CD8-positive, alpha-beta T cell (primary cell): ENCODE measurements at places on chromosomes 5 and 9.

- no peak for DNase-seq
Observed at GRCh38 chr5:142011572-142012185, 1.1 kb downstream of the GNPDA1 start.

GRCh38 chr9:80498001-80498555 is 926.3 kb downstream of the TLE4 start:
- no peak for DNase-seq

DNA sequence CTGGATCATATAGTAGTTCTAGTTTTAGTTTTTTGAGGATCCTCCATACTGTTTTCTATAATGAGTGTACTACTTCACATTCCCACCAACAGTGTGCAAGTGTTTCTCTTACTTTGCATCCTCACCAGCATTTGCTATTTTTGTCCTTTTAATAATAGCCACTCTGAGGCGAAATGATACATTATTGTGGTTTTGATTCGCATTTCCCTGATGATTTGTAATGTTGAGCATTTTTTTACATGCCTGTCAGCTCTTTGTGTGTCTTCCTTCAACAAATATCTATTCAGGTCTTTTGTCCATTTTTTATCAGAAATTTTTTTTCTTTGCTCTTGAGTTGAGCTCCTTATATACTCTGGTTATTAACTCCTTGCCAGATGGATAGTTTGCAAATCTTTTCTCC is 114.0 kb downstream of the ADAMTSL1 start:
- no peak for DNase-seq

DNA sequence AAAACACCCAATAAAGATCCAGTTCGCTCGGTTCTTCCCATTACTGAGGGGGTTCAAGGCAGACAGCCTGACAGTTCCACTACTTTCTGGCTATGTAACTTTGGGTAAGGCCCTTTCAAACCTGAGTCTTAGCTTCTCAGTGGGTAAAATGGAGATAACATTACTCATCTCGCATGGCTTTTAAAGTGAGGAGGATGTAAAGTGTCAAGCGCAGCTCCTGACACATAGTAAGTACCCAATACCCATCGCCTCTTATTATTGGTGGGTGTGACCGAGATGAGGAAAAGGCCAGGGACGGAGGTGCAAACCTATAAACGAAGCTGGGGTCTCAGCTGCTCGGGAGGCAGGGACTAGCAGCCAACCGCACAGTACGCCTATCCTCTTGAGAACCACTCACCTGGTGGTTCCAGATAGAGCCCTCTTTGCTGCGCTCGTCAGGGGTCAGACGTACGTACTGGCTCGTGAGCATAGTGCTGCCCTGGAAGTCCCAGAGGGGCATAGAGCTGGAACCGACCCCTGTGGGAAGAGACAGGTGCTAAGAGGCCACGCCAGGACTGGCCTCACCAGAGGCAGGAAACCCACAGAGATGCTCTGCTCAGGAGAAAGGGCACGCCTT is 584 bp downstream of the LMAN2 start:
- DNase-seq = no peak

GRCh38 chr5:113546703-113547183 is 33.2 kb downstream of the YTHDC2 start:
- DNase-seq = no peak

- no peak for DNase-seq
Observed at GRCh38 chr9:78030296-78030552, 1.4 kb downstream of the GNAQ start.

DNA sequence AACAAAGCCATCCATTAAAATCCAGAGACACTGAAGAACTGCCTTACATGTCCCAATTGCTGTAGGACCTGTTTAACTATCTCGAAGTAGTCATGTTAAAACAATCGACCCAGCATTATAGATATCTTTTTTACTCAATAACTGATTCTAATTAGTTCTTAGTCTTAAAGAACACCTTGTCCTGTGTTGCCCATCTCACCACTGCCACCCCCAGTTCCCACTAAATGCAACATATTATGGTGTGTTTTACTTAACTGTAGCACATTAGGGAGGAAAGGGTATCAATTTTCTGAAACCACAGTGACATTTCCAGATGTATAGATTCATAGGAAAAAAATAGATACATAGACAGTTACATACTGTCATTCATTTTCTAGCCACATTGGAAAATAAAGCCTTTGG is 221.2 kb downstream of the MEF2C start:
- DNase-seq = no peak

GRCh38 chr5:30368064-30368463 is 825.4 kb upstream of the CDH6 start:
- DNase-seq = no peak

- no peak for DNase-seq
Observed at GRCh38 chr5:134288610-134289009, 62.7 kb upstream of the PPP2CA start.

DNA sequence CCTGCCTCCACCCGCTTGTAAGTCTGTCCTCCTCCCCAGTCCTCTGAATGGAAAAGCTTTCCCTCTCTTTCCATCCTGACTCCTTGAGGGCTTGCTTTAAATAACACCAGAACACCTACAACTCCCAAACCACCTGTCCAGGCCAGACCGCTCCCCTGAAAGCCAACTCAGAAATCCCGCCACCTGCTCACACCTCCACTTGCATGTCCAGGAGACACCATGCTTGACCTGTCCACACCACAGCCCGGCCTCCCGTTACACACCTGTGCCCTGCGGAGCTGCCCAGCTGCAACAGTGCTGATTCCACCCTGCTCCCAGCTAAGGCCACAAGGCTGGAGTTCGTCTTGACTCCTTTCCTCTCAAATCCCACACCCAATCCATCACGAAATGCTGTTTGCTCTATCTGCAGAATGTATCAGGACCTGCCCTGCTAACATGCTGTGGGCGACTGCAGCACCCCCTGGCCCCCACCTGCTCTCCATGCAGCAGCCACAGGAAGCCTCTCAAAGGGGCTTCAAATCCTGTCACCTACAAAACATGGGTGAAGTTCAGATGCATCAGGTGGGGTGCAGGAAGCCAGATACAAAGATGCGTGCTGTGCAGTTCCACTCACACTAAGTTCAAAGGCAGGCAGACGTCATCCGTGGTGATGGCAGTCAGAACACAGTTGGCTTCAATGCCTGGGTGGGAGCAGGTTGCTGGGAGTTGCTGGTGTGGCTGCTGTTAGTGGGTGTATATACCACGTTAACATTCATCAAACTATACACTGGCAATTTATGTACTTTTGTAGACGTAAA is 166.0 kb downstream of the ROR2 start:
- no peak for DNase-seq

GRCh38 chr9:5817862-5818261 is 15.1 kb downstream of the ERMP1 start:
- DNase-seq = no peak

DNA sequence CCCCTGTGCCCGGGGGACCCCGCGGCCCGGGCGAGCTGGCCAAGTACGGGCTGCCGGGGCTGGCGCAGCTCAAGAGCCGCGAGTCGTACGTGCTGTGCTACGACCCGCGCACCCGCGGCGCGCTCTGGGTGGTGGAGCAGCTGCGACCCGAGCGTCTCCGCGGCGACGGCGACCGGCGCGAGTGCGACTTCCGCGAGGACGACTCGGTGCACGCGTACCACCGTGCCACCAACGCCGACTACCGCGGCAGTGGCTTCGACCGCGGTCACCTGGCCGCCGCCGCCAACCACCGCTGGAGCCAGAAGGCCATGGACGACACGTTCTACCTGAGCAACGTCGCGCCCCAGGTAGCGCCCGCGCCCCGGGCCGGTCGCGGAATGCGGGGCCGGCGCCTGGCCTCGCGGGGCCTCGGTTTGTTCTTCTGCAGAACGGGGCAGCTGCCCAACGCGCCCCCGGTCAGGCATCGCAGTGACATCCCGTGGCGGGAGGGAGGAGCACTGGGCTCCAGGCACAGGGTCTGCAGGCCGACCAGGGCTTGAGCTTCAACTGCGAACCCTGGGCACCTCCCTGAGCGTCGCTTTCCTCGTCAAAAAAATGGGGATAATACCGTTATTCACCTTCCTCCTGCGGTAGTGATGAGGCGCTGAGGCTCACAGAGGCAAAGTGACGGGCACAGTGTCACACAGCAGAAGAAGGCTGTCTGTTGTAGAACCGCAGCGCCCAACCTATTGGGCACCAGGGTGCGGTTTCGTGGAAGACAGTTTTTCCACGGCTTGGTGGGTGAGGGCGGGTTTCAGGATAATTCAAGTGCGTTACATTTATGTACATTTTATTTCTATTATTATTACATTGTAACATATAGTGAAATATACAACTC is 777 bp downstream of the ENDOG start:
- DNase-seq = peak; percentile 68

- DNase-seq = no peak
Observed at GRCh38 chr9:137256856-137257255, 1.7 kb downstream of the NELFB start.

DNA sequence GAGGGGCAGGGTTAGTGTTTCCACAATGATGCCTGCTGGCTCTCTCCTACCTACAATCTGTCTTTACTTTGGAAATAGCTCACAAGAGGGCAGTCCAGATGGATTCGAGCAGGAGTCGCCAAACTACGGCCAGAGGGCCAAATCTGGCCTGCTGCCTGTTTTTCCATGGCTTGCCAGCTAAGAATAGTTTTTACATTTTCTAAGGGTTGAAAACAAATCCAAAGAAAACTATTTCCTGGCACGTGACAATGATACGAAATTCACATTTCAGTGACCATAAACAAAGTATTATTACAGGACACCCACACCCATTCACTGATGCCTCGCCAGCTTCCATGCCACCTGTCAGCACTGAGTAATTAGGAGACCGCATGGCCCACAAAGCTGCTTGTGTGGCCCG is 162.9 kb upstream of the WWC1 start:
- DNase-seq = no peak

- no peak for DNase-seq
Observed at GRCh38 chr9:2816476-2817141, 27.3 kb downstream of the PUM3 start.

GRCh38 chr5:155767470-155767869 is 559.5 kb upstream of the SGCD start:
- no peak for DNase-seq

GRCh38 chr9:13963005-13963653 is 350.8 kb downstream of the NFIB start:
- no peak for DNase-seq

GRCh38 chr5:123273095-123273494 is 150.1 kb downstream of the CEP120 start:
- no peak for DNase-seq

DNA sequence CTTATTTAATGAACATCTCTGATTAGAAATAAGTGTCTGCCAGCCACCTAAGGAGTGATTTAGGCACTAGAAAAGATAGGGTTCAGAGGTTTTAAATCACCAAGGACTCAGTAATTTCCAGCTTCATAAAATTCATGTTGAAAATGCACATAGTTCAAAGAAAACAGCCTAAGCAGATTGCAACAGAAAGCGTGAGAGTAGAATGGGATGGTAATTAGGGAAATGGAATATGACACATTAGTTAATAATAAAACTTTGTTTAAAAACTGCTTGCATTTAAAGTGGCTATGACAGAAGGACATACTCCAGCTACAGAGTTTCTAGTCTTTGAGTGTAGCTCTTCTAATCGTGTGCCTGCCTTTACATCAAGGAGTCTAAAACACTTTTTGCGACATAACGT is 490.8 kb downstream of the TLE4 start:
- no peak for DNase-seq

GRCh38 chr5:1755321-1755949 is 44.2 kb downstream of the MRPL36 start:
- DNase-seq = no peak

- DNase-seq = no peak
Observed at GRCh38 chr9:13228431-13228830, 51.1 kb downstream of the MPDZ start.

DNA sequence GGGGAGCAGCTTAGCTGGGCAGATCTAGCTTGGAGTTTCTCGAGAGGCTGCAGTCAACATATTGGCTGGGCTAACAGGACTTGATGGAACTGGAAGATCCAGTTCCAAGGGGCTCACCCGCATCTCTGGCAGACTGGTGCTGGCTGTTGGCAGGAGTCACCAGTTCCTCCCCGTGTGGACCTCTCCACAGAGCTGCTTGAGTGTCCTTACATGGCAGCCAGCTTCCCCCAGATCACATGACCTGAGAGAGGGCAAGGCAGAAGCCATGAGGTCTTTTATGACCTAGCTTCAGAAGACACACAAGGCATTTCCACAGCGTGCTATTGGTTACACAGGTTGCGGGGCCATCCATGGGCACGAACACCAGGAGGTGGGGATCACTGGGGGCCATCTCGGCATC is 26.4 kb upstream of the RXRA start:
- no peak for DNase-seq

DNA sequence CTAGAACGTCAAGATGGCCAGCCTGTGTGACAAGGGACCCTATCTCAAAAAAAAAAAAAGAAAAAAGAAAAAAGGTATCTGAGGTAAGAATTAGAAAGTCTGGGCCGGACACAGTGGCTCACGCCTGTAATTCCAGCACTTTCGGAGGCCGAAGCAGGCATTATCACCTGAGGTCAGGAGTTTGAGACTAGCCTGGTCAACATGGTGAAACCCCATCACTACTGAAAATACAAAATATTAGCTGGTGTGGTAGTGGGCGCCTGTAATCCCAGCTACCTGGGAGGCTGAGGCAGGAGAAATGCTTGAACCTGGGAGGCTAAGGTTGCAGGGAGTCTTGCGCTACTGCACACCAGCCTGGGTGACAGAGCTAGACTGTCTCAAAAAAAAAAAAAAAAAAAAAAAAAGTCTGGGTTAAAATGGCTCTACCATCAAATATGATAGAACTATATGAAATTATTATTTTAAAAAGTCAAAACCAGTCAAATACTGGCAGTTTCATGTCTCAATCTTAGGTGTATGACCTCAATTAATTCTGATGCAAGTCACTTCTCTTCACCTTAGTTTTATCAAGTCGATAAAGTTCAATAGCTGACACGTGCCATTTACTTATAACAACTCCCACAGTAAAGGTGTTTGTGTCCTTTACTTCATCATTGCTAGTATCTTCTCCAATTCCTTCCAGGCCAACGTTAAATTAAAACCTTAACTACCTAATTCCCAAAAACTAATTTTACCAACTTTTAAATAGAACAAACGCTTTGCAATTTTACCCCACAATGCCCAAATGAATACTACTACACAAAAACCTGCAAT is 1.1 kb downstream of the RPS23 start:
- DNase-seq = no peak

DNA sequence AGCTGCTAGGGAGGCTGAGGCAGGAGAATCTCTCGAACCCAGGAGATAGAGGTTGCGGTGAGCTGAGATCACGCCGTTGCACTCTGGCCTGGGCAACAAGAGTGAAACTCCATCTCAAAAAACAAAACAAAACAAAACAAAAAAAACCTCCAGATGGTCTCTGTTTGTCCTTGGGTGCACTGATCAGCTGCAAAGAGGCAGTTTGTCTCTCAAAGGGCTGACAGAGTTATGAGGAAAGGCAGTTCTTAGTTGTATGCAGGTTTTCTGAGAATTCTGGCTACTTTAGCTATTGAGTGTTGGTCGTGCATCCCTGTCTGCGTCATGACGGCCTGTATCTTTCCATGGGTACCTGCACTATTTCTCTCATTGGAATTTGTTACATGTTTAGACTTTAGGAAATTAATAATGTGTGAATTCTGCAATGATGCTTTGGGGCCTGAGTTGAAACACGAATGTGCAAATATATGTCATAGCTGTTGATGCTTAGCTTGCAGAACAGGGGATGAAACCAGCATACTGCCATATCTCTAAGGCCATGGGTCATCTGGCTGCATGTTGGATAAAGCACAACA is 18.2 kb downstream of the OR2S2 start:
- no peak for DNase-seq
